ENCODE measurements at places on chromosomes 7 and 10.
A peak's percentile ranks its signal among the peaks of the same experiment; 100 is the strongest.

GRCh38 chr10:101778781-101779543 is 3.0 kb upstream of the FGF8 start:
- no peak for DNase-seq

- no peak for DNase-seq
Observed at GRCh38 chr7:30896783-30897637, 14.6 kb upstream of the AQP1 start.

- no peak for DNase-seq
Observed at GRCh38 chr10:6780008-6780677, 200.1 kb upstream of the PRKCQ start.

DNA sequence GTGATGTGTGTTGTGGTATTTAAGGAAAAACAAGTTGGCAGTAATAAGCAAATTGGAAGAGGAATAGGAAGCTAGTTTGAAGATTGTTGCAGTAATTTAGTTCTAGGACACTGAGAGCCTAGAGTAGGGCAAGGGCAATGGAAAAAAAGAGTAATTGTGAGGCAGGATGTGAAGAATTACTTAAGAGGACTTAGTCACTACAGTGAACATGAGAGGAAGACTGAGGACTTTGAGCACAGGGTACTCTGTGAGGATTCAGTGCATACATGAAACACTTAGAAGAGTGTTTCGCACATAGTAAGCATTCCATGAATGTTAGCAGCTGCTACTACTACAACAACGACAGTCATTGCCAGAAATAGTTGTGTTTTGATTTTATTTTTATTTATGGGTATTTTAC is 30.9 kb upstream of the DKK1 start:
- DNase-seq = no peak

GRCh38 chr7:40742270-40742669 is 607.5 kb downstream of the SUGCT start:
- DNase-seq = no peak

DNA sequence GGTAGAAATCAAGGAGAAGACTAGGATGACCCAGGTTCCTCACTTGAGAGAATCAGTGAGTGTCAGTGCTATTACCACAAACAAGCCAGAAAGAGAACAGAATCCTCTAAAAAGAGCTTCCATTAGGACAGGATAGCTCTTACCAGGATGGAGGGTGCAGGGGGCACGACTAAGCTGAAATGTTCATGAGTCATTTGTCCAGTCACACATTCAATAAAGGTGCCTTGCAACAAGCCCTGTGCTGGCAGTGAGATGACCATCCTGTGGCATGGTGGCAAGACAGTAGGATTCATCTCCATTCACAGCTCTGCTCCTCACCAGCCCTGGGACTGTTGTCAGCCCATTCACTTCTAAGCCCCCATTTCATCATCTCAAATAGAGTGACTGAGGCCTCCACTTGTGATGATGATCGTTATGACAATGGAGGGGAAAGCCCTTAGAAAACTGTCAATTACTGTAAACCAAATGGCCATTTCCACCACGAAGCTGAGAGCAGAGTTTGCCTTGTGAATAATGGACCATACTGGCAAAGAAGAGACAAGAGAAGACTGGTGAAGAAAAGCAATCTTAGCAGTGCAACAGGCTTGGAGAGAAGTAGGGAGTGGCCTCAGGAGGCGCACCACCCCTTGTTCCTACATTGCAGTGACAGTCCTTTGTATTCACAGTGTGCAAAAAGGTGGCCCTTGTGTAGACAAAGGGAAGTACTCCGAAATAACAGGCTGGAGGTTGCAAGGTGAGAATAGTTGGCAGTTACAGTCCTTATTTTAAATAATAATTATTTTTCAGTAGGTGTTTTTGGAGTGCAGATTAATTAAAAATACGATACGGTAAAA is 9.0 kb upstream of the WIPF3 start:
- no peak for DNase-seq

DNA sequence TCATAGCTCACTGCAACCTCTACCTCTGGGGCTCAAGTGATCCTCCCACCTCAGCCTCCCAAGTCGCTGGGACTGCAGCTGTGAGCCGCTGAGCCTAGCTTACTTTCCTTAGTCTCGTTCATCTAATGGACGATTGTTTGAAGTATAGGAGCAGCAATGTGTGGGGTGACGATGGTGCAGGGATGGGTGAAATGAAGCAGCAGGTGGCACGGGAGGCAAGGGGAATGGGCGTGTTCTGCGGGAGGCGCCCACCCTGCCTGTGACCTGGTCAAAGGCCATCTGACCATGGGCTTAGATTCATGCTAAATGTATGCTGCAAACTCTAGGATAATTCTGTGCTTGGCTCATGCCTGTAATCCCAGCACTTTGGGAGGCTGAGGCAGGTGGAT is 210.7 kb downstream of the MAD1L1 start:
- no peak for DNase-seq

DNA sequence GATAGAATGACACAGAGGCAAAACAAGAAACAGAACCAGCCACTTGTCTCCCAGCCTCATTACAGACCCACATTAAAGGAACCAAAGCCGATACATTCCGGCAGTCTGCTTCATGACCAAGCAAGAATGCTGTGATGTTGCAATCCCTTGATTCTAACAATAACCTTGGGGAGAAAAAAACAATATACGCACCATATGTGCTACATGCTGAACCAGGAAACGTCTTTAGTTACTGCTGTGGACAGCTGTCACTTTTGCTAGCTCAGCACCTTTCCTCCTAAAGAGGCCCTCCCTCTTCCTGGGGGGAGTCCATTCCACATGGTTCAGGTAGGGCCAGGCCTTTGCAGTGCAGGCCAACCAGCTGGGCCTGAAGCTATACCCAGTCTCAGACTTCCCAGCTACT is 79.1 kb downstream of the PRTFDC1 start:
- no peak for DNase-seq

DNA sequence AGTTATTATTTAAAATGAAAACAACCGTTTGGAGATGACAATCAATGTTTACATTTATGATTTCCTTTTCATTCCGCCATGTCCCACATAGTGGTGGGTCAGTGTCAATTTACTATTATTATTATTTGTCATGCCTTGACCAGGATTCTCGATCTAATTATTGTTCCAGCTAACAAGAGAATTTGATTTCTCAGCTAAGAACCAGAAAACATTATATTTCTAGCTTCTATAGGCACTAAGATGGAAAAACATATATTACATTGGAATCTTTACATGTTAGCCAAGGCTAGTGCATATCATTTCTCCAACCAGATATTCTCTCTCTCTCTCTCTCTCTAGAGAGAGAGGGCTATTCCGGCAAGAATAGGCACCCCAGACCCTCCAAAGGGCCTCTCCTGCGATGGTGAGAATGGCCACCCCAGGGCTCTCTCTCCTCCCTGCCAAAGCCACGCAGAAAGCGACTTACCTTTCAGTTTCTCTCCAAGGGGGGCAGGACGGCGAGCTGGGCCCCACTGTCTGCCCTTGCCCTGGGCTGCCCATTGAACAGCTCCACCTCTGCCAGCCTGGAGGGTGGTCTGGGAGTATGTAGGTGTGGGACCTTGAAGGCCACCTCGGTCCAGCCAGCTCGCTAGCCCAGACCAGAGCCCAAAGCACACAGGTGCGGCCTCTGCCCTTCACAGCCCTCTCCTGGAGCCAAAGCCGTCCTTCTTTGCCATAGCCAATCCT is 2.4 kb downstream of the HOXA3 start:
- peak; percentile 20 for DNase-seq

DNA sequence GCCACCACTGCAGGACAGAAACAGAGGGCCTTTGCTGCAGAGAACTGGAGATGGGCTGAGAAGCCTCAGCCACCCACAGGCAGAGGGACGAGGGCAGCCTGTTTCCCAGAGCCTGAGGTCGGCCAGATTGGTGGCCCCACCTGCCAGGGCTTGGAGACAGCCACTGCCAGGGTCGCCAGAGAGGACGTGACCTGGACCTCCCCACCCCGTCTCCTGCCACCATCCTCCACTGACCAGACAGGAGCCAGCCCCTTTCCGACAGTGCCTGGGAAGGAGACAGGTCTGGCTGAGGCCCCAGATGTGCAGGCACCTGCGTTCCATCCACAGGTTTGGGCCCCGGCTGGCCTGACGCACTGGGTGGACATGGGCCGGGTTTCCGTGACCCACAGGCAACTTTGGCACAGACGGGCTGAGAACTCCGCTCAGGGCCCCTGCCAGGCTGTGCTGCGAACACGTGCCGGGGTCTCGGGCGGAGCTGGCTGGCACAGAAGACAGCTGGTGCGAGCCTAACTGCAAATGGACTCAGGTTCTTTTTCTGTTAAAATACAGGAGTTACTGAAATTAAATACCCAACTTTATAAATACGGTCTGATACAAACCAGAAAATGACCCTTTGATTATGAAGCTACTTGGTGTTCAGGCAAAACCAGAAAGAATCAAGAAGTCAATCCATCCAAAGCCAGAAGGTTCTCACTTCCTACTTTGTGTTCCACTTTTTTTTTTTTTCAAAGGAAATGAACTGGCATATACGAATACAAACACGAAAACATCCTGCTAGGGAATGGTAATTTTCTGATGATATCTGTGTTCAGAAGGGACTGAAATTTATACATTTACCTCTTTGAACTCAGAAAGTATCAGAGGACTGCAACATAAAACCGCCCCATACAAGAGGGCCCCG is 6.9 kb downstream of the COX19 start:
- DNase-seq = no peak

DNA sequence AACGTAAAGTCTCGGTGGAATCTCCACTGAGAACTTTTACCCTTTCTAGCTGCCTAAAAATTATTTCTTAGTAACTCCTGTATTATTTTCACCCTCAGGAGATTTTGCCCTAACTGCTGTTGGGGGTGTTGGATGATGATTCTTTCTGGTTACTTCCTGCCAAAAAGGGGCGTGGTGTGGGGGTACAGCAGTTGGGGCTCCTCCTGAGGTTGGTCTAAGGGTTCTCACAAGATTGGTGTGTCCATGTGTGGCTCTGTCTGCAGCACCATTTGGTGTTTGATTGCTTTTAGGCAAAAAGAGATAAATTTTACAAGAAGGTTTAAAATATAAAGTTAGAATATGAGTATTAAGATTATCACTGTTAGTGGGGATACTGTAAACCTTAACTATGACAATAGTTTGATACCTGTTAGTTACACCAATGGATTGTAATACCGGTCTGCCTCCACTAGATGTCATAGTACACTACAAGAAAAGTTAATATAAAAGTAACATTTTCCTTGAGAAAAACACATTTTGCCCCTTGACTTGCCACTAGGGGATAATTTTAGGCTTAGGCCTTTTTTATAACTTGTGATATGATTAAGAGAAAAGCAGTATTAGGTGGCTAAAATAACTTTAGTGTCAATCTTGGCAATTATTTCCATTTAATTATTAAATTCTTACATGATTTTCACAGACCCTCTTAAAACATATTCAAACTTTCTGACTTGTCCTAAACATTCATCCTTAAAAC is 928.7 kb downstream of the IPMK start:
- no peak for DNase-seq

DNA sequence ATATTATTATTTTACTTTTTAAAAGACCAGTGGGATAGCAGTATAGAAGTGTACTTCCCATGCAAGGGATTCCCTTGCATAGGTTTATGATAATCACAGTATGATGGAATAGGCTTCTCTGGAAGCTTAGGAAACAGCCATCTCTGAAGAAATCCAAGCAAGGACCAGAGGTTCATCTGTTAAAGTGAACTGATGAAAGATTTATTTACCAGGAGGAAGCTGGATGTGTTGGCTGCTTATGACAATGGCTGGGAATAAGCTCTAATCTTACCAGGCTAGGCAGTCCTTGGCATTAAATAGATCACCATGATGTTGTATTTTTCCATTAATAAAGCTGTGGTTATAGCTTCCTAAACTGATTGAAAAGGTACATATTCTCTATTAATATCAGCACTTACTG is 32.0 kb downstream of the FRA10AC1 start:
- no peak for DNase-seq

- DNase-seq = no peak
Observed at GRCh38 chr7:146892151-146892550, 775.5 kb downstream of the CNTNAP2 start.

- DNase-seq = no peak
Observed at GRCh38 chr10:132785723-132786475, at the start of gene NKX6-2. Gene NKX6-2, minus strand, starts transcription at chr10:132786147. Its CDS starts 199 bp downstream, at chr10:132785948.

- no peak for DNase-seq
Observed at GRCh38 chr7:25656581-25657026, 428.3 kb upstream of the NPVF start.

DNA sequence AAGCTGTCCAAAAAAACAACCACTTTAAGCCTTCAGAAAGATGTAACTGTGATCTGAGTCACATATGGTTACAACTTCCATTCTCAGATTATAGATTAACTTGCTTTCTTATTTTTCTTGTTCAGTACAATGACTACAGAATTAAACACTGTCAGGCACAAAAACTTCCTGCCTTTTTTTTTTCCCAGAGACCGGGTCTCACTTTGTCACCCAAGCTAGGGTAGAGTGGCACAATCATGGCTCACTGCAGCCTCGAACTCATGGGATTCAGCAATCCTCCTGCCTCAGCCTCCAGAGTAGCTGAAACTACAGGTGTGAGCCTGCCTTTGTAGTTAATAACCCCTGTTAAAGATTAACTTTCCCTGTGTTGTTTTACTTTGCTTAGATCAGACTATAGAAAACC is 163.2 kb downstream of the AVL9 start:
- no peak for DNase-seq

DNA sequence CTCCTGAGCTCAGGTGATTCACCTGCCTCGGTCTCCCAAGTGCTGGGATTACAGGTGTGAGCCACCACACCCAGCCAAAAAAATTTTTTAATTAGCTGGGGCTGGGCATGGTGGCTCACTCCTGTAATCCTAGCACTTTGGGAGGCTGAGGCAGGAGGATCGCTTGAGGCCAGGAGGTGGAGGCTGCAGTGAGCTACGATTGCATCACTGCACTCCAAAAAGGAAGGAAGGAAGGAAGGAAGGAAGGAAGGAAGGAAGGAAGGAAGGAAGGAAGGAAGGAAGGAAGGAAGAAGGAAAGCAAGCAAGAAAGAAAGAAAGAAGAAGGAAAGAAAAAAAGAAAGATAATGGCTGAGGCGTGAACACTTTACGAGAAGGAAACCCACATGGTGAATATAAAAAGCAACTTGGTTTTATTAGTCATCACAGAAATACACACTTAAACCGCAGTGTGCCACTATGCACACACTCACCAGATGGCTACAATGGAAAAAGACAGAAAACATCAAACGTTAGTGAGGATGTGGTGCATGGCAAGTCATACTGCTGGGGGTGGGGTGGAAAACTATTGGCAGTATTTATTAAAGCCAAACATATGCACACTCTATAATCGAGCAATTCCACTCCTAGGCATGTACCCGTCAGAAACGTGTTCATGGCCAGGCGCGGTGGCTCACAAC is 4.4 kb upstream of the CCL26 start:
- no peak for DNase-seq

DNA sequence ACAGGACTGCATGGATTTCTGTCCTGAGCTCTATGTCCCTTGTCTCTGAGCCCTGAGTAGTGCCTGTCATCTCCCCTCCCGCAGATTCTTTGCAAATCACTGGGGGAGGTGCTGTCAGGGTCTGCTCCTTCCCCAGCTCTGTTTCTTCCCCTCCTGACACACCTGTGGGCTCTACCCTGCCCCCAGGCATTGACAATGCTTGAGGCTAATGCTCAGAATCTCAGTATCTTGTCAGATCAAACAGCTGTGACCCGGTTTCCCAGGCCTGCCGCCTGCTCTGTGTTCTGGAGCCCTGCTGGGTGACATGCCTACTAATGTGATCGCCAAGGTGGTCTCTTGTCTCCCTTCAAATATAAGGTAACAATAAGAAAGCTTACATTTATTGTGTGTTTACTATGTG is 209.0 kb downstream of the POU6F2 start:
- DNase-seq = no peak

Data from omental fat pad (tissue), 4 donors.